GM23248 (cell line): ENCODE measurements at places on chromosomes 2 and 18. TPM values are rescaled to one million over a fixed set of nuclear protein-coding genes. Genes with fewer than 3 reads are reported as not detected.

DNA sequence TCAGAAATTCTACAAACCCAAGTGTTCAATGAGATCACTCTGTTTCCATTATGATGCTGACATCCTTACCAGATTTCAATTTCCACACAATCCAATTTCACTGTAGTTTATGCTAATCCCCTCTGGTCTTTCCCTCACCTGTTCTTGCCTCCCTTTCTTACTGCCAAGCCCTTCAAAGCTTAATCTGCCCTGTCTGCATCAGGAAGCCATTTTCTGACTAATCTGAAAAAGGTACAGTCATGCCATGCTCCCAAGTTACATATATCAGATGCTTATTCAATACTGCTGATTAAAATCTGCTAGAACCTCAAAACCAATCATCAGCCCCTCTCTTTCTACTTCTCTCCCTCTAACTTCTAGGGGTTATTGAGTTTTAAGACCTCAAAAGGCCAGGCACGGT lies 8.9 kb downstream of the KRTCAP3 start:
- no peak for DNase-seq

- DNase-seq: peak; percentile 55
Observed at GRCh38 chr2:201234663-201235135, 25.6 kb upstream of the CASP8 start.

- peak; percentile 72 for DNase-seq
Observed at GRCh38 chr2:54360055-54360792, 95.9 kb upstream of the SPTBN1 start.

GRCh38 chr18:8778824-8779223 lies 73.5 kb downstream of the MTCL1 start:
- DNase-seq: no peak

GRCh38 chr2:26068602-26069298 lies 34.9 kb downstream of the RAB10 start:
- DNase-seq: peak; percentile 91

DNA sequence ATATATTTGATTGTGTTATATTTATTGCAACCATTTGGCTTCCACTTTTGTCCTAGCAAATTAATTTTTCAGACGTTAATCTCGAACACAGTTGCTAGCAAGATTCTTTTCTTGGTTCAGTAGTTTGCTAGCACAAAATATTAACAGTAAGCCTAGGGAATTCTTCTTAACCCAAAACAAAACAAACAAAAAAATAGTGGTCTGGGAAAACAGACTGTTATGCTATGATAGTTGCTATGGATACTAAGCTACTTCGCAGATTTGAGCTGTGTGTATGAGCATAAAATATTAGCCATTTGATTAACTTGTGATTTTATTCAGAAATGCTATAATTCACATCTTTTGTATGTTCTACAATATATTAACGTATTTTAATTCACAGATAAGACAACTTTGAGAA lies 541.5 kb upstream of the NETO1 start:
- DNase-seq: no peak

- no peak for DNase-seq
Observed at GRCh38 chr2:38380397-38381130, 3.5 kb upstream of the ATL2 start.

DNA sequence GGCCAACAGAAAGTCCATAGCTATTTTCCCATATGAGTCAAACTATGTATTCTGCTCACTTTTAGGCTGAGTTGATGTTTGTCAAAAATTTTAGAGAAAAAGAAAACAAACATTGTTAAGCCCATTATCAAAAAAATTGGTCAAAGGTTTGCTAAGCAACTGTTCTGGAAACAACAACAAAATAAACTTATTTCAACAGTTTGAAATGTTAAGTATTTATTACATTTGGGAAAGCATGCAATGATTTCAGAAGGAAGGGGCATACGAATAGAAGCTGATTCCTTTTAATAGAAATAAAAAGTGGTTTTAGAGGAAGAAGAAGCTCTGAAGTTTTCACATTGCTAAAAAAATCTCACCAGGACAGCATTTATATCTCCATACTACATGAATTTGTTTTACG lies 1837.5 kb upstream of the CELF4 start:
- peak; percentile 4 for DNase-seq

BARD1 gene
- total RNA-seq: 11.8 and 24.8 TPM in 2 replicates
